ENCODE measurements at places on chromosomes 1 and 21.

DNA sequence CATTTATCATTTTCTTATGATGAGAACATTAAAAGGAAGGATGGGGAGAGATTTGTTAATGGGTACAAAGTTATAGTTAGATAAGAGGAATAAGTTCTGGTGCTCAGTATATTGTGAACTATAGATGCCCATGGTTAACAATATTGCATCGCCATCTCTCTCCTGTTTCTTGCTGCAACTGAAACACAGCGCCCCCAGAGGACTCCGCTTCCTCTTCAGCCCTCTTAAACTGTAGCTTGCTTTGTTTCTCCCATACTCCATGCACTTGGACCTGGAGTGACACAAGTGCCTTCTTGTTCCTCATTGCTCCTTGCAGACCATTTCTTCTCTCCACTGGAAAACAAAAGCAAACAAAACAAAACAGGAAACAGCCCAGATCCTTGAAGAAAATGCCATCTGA lies 70.1 kb upstream of the NTPCR start:
- peak; percentile 20 for DNase-seq

DNA sequence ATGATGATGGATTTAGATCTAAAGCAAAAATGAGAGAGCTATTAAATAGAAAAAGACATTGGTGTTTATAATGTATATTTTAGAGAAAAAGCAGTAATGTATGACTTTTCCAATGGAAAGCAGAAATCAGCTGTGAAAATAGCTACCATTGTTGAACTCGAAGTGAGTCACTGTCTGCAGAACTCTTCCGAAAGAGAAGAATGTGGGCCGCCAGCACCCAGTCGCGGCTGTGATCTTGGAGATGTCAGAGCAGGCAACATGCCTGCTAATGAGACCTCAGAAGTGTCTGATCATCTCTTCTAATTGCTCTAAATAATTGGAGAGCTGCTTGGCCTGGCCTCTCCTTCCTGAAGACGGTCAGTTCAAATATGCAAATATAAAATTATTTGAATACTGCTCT lies 333.6 kb upstream of the RUNX1 start:
- no peak for DNase-seq

DNA sequence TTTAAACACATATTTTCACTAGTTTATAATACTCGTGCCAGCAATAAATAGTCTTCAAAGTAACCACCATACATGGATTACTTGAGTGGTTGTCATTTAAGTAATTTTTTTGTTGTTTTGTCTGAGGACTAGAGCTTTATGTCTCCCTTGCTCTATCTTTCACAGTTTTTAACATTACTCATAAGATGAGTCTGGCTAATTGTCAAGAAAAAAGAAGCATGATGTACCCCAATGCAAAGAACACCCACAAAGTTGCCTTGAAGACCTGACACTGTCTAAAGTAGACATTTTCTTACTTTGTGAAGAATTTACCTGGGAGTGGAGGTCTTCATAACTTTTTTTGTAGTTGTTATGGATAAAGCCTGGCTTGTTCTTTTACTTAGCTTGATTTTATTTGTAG lies 210.4 kb upstream of the BRINP3 start:
- DNase-seq: no peak

GRCh38 chr1:66333466-66334199 lies 200.3 kb upstream of the SGIP1 start:
- DNase-seq: no peak

DNA sequence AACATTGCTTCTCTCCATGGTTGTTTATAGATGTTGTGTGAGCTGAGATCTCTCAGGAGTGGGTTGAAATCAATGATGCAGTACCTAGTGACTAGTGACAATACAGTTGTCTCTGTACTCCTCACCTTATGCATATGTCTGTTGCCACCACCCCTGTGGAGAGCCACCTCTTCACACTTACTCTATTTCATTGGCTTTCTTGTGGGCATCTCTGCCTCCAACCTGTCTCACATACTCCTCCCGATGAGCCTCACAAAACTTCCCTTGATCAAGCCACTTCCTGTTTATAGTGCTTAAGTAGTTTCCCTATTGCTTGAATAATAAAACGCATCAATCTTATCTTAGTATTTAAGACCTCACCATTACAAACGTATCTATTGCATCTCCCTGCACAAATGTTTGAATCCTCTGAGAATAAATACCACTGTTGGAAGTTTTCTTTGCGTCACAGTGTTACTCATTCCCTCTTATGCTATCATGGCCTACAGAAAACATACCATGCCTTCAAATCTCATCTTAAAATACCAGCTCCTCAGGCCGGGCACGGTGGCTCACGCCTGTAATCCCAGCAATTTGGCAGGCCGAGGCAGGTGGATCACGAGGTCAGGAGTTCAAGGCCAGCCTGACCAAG lies 54.7 kb upstream of the GREM2 start:
- DNase-seq: no peak

DNA sequence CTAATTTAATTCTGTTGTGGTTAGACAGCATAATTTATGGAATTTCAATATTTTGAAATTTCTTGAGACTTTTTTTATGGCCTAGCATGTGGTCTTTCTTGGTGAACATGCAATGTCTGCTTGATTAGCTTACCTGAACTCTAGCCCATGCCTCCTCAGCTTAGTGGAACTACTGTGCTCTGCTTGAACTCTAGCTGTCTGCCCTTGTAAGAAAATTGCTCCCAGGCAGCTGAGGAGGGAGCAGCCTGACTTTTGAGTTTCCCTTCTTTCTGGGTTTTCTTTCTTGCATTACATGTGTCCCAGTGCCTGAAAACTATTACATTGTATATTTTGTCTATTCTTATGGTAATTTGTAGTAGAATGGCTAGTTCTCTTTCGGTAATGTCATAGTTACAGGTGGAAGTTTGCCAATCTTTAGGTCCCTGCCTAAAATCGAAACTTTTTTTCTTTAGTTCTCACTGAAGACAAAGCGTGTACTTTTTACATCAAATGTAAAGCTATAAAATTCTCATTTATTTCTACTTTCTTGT lies 105.3 kb downstream of the MAST2 start:
- DNase-seq: no peak

GRCh38 chr21:29025328-29025713 lies 853 bp downstream of the USP16 start:
- DNase-seq: no peak

- DNase-seq: no peak
Measured at GRCh38 chr1:166169182-166169581, 2.4 kb upstream of the FAM78B start.

DNA sequence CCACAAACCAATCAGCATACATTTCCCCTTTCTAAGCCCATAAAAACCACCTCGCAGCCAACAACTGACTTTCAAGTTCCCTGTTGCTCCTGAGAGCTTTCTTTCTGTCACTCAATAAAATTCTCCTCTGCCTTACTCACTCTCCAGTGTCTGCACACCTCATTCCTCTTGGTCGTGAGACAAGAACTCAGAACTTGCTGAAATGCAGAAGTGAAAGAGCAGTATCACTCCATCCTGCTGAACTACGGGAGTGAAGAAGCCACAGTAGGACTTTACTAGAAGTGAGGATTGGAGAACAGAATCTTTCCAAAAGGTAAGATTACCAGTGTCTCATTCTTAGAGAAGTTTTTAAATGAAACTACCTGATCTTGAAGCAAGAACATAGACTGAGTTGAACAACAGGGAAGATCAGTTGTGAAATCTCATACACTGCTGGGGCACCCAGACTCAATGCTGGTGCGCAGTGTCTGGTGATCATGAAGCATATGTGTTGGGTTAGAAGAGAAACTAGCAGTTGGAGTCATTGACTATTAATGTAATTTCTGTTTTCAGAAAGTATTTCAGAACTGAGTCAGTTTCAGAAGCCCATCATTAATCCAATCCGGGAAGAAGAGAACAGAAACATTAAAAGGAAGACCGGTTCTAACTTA lies 726.9 kb upstream of the TMPRSS15 start:
- DNase-seq: no peak
